MCF 10A (cell line): ENCODE measurements at places on chromosomes 1 and 21. TPM values are rescaled to one million over a fixed set of nuclear protein-coding genes. Genes with fewer than 3 reads are reported as not detected.

DNA sequence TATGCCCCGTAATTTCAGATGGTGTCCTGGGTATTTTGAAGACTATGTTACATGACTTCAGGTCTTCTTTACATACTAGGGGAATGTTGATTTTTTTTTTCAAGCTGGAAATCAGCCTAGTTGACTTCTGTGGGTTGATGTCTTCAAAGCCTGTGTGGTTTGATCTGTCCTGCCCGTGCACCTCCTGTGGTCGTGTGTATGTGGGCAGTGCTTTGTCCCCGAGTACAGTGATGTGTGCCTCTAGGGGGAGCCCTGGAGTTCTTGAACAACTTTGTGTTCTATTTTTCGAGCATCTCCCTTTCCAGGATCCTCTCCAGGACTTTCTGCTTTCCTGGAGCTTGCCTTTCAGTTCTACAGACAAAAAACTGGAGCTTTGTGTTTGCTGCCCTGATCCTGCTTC, 28.9 kb downstream of the OBSCN start:
- H3K4me3 ChIP-seq = no peak overlapping the region
- DNase-seq = peak; percentile 74
- H3K4me1 ChIP-seq = no peaks in the 10 kb centered on the region
- no peak overlapping the region for H3K27ac ChIP-seq
- peaks cover 20% of the 10 kb centered on the region for H3K36me3 ChIP-seq

GRCh38 chr1:173364827-173365226, 112.3 kb upstream of the PRDX6 start:
- H3K27ac ChIP-seq = no peak overlapping the region
- no peak overlapping the region for H3K4me3 ChIP-seq
- peaks cover 5% of the 10 kb centered on the region for H3K36me3 ChIP-seq
- H3K4me1 ChIP-seq = no peaks in the 10 kb centered on the region

DNA sequence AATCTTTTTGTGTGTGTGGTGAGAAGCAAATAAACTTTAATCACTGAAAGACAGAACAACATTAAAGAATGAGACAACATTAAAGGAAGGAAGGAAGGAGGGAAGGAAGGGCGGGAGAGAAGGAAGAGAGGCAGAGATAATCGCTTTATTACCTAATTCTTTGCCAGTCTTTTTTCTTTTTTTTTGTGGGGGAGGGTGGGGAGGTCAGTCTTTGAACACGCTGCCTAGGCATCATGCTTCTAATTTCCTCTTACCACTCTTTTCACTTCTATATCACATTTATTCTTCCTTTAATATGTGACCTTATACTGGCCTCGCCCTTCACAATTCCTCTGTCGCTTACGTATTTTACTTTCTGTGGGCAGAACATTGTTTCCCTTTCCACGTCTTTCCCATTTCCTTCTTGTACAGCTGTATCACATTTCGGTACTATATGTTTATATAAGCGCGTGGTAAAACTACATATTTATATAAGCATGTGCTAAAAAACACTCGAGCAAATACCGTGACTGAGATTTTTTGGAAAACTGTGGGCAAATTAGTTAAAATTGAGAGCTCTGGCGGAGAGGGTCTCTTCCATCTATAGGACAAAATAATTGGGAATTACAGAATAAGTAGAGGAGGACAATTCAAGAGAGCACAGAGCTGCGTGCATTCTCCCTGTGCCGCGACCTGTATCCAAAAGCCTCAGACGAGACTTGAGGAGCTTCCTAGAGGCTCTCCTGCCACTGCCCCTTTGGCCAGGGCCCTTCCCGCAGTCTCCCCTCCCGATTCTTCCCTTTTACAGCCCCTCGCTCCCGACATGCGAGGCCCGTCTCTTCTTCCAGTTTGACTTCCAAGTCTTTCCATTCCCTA, 823 bp upstream of the PRKAA2 start:
- H3K27me3 ChIP-seq = peaks cover 26% of the 10 kb centered on the region
- H3K27ac ChIP-seq = peak overlapping the region; percentile 18
- no peaks in the 10 kb centered on the region for H3K4me1 ChIP-seq
- peak overlapping the region; percentile 74 for H3K4me3 ChIP-seq
- no peaks in the 10 kb centered on the region for H3K36me3 ChIP-seq
- no peak for DNase-seq

- H3K27me3 ChIP-seq = no peaks in the 10 kb centered on the region
- H3K27ac ChIP-seq = no peak overlapping the region
- no peak overlapping the region for H3K4me3 ChIP-seq
- H3K4me1 ChIP-seq = no peaks in the 10 kb centered on the region
Observed at GRCh38 chr1:82399093-82399492, 598.4 kb downstream of the ADGRL2 start.

NFASC gene
- 0.29 and 0.98 TPM in 2 replicates for total RNA-seq

C1orf174 gene
- total RNA-seq = 22.4 and 24.4 TPM in 2 replicates
